ENCODE measurements at places on chromosomes 6 and 20.

GRCh38 chr20:11355345-11355744 lies 562.3 kb upstream of the BTBD3 start:
- ATAC-seq: no peak

DNA sequence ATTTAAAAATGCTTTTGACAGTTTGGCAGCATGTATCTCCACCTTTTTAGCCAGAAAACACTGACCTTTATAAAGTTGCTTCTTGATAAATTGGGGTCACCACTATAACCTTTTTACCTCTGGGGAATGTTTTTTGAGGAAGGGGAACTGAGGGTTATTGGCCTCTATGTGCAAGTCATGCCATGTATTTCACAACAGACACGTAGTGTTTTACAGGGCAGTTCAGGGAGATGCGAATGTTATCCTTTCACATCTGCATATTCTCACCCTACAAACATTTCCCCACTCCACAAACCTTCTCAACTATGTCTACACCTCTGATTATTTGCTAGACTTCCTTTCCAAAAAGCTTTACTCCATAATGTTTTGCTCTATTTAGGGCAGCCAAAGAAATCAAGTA lies 17.0 kb upstream of the SLA2 start:
- ATAC-seq: no peak

DNA sequence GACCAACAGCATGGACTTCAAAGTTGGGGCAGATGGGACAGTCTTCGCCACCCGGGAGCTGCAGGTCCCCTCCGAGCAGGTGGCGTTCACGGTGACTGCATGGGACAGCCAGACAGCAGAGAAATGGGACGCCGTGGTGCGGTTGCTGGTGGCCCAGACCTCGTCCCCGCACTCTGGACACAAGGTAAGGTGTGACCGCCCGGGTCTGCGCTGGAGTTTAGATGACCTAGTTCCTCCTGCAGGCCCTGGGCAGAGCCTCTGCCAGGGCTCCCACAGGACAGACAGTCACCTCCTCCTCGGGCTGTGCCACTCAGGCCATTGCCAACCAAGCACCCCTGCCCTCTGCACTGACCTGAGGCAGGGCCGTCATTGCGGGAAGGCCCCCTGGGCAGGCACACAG lies 322.1 kb downstream of the TAF4 start:
- no peak for ATAC-seq

DNA sequence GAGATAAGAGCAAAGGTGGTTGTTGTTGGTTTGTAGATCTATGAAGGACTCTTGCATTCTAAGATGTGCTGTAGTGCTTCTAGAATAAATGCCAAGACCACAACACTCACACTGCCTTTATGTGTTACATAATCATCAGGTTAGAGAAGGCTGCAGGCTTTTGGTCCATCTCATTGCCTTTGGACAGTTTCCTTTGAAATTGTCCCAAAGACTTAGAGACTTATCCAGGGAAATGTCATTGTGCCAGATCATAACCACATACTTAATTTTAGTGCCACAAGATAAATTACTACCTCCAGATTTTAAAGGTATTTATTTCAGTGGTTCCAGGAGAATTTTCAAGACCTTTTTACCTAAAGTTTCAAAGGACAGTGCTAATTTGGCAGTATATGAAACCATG lies 666.6 kb upstream of the CITED2 start:
- no peak for ATAC-seq

DNA sequence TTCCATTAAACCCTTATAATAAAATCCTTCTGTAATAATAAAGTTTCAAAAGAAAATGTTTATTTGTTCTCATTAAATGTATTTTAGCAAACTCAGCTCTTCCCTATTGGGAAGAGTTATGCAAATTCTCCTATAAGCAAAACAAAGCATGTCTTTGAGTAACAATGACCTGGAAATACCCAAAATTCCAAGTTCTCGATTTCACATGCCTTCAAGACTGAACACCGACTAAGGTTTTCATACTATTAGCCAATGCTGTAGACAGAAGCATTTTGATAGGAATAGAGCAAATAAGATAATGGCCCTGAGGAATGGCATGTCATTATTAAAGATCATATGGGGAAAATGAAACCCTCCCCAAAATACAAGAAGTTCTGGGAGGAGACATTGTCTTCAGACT lies 3.8 kb downstream of the IL17A start:
- ATAC-seq: no peak

DNA sequence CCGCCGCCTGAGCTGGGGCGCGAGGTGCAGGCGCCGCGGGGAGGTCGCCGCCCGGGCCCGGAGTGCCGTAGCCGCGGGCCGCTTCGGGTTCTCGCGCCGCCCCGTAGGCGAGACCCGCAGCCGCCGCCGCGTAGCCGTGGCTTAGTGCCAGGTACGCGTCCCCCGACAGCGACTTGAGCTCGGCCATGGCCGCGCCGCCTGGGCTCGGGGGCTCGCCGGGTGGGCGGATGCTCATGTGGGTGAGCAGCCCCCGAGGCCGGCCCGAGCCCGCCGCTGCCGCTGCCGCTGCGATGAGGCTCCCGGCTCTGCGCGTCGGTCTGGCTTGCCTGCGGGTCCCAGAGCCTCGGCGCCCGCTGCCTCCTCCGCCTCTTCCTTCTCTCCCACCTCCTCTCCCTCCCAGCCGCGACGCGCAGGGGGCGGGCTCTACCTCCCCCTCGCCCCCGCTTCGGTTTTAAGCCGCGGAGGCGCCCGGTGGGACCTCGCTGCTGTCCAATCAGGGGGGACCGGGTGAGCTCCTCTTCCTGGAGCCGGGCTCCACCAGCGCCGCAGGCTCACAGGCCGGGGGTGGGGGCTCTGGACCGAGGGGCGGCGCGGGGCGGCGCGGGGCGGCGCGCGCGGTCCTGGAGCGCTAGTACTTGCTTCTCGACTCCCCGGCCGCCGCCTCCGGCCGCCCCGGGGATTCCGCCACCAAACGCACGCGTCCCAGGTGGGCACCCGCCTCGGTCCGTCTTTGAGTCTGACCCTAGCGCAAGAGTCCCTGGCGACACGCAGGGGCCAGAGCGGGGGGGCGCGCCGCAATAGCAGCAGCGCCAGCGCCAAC lies at the start of gene BHLHE23:
BHLHE23 (minus strand) TSS at position 425 of the 820 bp plus-strand sequence; CDS start at position 235, 190 bp downstream.
- no peak for ATAC-seq

GRCh38 chr6:16852671-16853070 lies 91.4 kb upstream of the ATXN1 start:
- no peak for ATAC-seq

DNA sequence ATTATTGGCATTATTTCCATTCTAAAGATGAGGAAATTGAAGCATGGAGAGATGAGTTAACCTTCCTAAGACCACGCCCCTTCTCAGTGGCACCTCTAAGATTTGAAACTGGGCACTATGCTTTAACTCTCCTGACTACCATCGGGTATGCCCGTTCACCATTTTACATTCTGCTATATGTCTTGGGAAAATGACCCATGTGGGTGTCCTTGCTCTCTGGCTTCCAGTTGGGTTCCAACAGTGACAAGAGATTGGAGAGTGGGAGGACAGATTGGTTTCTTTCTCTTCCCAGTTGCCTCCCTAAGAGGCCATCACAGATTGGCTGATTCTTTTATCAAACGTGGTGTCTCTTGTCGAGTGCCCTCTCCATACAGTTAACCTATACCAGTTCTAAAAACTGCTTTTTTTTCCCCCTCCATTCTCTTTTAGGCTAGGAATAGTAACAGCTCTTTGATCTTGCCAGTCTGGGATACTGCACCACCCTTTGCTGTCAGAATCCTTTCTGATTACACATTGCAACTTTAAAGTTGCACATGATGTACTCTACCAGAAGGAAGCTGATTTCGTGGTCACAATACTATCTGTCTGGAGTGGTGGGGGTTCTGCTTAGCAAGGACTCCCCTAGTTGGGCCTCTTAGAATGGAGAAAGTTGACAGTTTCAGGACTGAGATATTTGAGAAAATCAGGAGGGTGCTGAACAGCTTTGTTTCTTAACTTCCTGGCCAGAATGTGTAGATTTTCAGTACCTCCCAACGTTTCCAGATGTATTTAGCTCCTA lies 88.0 kb upstream of the ELOVL5 start:
- ATAC-seq: no peak

DNA sequence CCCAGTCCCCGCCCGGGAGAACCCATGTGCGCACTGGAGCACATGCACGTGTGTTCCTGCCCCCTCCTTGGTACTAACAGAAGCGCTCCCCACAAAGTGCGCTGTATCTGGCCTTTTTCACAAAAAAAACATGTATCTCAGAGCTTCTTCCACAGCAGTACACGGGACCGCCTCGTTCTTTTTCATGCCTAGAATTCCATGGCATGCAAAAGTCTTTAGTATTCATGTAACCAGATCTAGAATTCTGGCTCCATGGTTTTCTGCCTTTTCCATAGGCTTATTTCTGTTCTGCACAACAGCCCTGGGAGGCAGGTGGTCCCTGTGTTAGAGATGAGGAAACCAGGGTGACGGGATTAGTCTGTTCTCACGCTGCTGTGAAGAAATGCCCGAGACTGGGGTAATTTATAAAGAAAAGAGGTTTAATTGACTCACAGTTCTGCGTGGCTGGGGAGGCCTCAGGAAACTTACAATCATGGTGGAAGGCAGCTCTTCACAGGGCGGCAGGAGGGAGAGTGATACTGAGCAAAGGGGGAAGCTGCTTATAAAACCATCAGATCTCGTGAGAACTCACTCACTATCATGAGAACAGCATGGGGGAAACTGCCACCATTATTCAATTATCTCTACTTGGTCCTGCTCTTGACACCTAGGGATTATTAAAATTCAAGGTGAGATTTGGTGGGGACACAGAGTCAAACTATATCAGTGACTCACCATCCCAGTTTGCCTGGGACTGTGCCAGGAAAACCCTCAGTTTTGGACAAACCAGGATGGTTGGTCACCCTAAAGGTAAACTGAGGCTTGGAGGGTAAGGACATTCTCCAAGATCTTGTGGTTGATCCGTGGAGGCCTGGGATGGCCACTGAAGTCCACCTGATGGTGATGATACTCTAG lies 41.0 kb downstream of the C20orf203 start:
- no peak for ATAC-seq

GRCh38 chr6:124765280-124765679 lies 197.0 kb upstream of the RNF217 start:
- ATAC-seq: no peak

DNA sequence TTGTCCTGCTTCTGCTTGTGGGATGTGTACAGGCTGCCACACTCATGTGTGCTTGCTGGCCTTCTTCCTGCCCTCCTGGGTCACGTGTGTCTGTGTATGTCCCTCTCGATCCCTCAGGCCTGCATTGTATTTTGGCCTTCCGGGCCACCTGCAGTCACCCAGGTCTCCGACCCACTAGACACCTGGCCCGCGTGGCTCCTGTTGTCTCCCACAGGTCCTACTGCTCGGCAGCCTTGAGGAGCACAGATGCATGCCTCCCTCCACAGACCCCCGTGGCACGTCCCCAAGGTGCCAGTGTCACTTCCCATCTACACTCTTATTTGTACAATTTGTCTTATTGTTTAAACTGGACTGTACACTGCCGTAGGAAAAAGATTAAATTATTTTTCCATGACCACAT lies 43.1 kb downstream of the FOXC1 start:
- ATAC-seq: no peak

- no peak for ATAC-seq
Observed at GRCh38 chr6:39558079-39558478, 167.1 kb downstream of the KIF6 start.

DNA sequence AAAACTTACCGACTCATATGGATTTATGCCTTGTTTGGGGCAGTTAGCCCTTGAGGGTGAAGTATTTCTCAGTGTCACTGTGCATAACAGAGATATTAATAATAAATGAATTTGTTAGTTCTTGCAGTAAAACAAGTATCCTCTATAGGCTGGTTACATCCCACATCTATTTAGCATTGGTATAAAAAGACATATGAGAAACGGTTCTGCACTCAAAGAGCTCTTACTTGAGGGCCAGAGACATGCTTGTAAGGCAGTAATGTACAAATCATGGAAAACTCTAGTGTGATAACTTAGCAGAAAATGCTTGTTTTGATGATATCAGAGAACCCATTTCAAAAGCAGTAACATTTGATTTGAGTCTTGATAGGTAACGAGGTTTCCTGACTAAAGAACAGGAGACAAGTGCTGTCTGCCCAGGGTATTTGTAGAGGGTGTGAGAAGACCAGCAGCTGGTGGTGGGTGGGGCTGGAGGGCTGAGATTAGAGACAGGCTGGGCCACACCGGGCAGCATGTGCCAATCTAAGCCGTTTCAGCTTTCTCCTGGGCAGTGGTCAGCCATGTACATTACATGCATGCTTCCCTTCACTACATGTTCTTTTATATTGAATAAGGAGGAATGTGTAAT lies 46.3 kb downstream of the TULP4 start:
- ATAC-seq: no peak

- peak; percentile 77 for ATAC-seq
Observed at GRCh38 chr6:85459224-85459901, 9.5 kb downstream of the NT5E start.

- no peak for ATAC-seq
Observed at GRCh38 chr6:14727494-14728395, 518.1 kb upstream of the JARID2 start.

GRCh38 chr6:111031151-111031550 lies 49.3 kb downstream of the RPF2 start:
- ATAC-seq: no peak

DNA sequence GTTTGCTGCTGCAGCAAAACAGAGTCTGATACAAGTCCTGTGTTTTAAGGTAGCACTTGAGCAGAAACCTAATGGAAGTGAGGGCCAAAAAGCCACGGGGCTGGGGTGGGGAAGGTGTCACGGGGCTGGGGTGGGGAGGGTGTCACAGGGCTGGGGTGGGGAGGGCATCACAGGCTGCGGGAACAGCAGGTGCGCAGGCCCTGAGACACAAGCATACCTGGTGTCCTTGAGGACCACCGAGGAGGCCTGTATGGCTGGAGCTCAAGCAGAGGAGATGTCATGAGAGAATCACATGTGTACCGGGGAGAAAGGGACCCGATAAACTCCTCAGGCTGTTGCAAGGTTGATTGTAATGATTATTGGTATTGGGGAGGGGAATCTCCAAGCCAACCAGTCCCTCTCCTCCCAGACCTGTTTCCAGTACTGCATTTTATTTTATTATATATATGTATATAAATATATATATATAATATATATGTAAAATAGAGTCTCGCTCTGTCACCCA lies 13.6 kb upstream of the SPO11 start:
- ATAC-seq: no peak

DNA sequence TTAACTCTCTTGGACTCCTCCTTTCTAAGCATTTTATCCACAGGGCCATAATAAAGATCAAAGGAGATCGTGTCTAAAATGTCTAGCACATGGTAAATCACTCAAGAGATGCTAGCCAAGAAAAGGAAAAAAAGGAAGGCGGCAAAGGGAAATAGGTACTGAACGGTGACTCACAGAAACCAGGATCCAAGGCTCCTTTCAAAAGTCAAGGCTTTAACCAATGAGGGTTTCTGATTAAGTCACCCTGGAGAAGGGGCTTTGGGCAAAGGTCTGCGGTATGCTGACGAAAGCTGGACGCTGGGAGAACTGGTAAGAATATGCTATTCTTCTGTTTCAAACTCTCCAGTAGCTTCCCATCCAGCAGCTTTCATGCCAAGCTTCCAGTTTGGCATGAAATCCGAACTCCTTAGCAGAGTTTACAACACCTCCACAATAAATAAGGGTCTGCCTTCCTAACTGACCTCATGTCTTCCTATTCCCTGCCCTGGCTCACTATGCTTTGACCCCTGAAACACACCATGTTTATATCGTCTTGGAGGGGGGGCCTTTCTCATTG lies 1.0 kb downstream of the TOMM34 start:
- ATAC-seq: no peak

GRCh38 chr20:1075616-1076015 lies 42.8 kb upstream of the PSMF1 start:
- no peak for ATAC-seq

All from SK-N-SH treated with all-trans-retinoic acid at 6 μM for 48 hours (cell line).